ENCODE measurements at places on chromosomes 16 and 17.
A peak's percentile ranks its signal among the peaks of the same experiment; 100 is the strongest.

GRCh38 chr17:46802800-46803199 is 15.7 kb downstream of the WNT3 start:
- no peak for DNase-seq

- DNase-seq, result no peak
Measured at GRCh38 chr17:42354956-42355843, 33.0 kb downstream of the STAT3 start.

GRCh38 chr16:81836279-81837054 is 57.4 kb downstream of the PLCG2 start:
- DNase-seq, result no peak

DNA sequence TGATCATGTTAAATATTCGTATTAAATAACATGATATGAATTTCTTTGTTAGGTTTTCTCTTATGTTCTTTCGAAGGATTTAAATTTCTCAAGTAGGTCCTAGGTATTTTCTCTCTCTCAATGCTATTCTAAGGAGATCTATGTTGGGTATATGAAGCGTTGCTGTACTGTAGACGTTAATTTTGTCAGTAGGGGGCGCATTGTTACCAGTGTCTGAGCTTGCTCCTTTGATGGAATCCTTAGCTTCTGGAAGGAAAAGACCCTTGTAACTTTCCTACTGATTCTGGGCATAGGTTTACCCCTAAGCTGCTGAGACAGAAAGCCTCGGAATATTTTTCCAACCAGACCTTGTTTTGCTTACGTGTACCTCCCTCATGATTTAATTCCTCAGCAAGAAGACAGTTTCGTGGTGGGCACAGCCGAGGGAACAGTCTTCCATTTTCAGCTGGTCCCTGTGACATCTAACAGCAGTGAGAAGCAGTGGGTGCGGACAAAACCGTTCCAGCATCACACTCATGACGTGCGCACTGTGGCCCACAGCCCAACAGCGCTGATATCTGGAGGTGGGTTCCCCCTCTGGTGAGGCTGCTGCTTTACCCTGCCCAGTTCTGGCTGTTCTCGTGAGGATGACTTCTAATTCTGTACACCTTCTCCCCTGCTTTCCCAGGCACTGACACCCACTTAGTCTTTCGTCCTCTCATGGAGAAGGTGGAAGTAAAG is 17.9 kb downstream of the UTP4 start:
- peak; percentile 51 for DNase-seq

GRCh38 chr16:82867485-82867884 is 240.7 kb downstream of the CDH13 start:
- DNase-seq, result no peak

- no peak for DNase-seq
Measured at GRCh38 chr17:78990349-78991016, 10.8 kb upstream of the LGALS3BP start.

GRCh38 chr16:56860226-56861020 is 4.6 kb upstream of the SLC12A3 start:
- DNase-seq, result no peak

DNA sequence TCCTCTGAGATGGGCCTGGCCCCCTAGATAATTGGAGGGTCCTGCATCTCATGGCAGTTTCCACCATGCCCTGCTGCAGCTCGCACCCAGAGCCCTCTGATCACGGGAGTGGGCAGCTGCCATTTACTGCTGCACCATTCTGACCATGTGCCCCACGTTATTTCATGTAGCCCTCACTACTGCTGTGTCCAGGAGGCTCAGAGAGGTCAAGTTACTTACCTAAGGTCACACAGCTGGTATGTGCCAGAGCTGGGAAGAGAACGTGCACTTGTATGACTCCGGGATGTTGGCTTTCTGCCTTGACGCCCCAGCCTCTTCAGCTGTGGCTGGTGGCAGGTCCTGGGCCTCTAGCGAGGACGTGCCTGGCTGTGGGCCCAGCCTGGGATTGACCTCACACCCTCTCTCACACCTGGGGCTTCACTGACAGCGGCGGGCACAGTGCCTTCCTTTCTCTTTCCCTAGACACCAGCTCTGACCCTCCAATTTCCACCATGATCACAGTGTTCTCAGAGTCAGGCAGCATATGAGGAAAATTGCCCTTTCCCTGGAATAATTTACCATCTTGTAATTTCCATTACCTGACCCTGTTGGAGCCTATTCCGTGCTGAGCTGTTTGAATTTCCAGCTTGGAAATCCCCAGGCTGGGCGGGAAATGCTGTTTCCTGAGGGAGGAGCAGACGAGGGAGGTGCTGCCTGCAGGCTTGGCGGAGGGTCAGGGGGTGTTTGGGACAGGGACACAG is 18.5 kb upstream of the DOC2B start:
- DNase-seq, result no peak

- no peak for DNase-seq
Measured at GRCh38 chr17:82678265-82678891, 20.1 kb downstream of the RAB40B start.

DNA sequence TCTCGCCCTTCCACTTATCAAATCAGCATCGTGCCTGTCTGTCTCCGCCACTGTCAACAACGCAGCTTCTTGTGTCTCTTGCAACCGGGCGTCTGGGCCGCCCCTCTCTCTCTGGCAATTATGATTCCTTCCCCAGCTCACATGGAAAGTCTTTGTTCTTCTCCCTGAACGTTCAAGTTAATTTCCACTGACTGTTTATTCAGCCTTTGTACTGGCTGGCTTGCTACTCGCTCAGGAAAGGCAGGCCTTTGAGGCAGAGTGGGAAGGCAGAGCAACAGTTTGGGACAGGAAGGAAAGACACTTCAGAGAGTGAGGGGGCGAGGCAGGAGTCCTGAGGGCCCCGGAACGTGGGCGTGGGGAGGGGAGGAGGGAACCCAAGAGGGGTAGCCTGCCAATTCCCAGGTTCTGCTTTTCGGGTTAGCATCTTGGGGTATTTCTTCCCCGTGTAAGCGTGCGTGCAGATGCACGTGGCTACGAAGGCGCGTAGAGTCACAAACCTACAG is 50.8 kb downstream of the AKAP1 start:
- DNase-seq, result no peak

DNA sequence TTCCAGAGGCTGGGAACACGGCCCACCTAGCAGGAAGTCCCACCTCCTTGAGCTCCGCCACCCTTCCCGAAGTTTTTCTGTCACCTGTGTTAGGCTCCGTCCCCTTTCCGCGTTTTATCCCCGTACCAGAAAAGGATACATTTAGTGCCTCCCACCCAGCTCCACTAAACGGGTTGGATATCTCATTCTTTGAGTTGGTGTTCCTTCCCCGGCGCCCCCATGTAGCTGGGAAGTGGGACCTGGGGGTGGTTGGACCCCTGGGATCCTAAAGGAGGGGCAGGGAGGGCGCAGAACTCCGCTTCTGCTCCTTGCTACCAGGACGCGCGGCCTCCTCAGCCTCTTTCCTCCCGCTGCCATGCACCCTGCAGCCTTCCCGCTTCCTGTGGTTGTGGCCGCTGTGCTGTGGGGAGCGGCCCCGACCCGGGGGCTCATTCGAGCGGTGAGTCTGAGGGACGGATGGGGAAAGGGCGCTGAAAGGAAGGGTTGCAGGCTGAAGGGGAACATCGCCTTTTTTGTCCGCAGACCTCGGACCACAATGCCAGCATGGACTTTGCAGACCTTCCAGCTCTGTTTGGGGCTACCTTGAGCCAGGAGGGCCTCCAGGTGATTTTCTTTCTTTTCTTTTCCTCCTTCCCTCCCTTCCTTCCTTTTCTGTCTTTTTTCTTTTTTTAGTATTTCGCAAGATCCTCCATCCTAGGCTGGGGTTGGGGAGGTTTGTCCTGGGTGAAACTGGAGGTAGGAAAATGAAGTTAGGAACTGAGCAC is 669 bp downstream of the RNF167 start:
- no peak for DNase-seq

DNA sequence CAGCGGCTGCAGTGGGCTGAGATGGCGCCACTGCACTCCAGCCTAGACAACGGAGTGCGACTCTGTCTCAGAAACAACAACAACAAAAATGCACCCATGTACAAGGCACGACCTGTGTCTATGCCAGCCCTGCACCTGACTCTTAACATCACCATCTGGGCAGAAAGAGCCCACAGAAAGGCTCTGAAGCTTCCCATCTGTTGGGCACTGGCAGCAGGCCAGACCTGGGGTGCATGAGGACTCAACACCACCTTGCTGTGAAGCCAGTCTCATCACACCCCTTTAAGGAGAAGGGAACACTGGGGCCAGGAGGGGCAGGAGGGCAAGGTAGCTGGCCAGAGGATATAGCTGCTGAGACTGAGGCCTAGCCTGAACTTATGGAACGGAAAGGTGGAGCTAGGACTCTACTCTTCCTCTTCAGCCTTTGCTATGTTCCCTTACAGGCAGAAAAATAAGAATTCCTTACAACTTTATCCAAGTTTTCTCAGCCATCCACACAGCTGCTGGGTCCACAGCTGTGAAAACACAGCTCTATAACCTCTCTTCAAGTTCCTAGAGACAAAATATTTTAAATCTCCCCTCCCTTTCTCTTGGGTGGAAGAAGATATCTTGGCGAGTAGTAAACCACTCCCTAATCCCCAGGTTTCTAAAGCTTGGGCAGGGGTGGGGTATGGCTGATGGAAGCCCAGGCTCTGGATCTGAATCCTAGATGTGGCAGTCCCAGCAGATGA is 2.8 kb downstream of the ELOB start:
- no peak for DNase-seq

DNA sequence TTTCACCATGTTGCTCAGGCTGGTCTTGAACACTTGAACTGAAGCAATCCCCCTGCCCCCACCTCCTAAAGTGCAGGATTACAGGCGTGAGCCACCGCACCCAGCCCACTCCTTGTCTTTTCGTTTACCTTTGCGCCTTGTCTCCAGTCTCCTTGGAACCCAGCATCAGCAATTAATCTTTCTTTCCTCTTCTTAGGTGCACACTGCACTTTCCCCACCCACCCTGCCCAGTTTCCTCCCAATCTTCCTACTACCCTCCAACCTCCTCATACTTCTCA is 1.5 kb upstream of the CLDN7 start:
- no peak for DNase-seq

DNA sequence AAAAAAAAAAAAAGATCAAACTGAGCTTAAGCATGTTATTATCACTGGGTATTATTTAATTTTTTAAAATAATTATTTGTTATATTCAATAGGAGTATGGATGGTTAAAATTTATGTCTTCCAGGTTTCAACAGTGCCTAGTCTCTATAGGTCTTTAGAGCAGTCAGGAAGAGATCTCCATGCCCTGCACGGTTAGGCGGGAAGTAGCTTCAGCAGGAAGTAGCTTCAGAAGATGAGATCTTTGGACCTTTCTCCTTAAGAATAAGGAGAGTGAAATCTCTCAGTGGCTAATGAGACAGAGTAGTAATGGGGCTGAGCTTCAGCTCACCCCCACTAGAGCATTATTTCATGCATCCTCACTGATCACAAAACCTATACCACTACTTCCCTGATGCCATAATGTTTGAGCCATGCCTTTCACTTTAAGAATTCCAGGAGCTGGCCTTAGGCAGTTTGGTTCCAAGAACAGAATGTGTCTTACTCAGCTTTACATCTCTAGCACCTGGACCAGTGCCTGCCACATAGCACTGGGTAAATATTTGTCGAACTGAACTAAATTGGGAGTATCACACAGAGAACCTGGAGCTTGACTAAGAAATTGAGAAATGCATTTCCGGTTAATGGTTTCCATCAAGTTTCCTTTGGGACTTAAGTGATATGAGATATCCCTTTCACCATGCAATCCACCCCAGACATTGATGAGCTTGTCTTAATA is 43.5 kb downstream of the SCPEP1 start:
- no peak for DNase-seq

GRCh38 chr16:3965306-3965705 is 84.8 kb upstream of the CREBBP start:
- DNase-seq, result no peak

DNA sequence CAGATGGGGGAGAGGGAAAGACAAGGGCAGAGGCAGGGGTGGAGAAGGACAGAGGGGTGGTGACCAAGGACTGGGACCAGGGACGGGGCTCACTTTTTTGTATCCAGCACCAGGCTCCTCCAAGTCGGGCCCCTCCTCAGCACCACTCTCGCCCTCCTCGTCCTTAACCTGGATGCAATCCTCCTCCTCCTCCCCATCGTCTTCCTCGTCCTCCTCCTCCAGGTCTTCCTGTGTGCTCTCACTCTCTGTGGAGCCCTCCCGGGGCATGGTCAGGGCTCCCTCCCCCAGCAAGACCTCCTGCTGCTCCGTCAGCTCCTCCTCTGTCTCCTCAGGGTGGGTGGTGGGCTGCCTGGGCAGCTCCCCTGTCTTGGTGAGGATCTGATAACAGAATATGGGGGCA is 16.8 kb downstream of the G6PC3 start:
- DNase-seq, result no peak

GRCh38 chr17:64403881-64404460 is 13.3 kb upstream of the PECAM1 start:
- no peak for DNase-seq

GRCh38 chr16:86827521-86827920 is 249.2 kb downstream of the FOXL1 start:
- DNase-seq, result no peak

- peak; percentile 95 for DNase-seq
Measured at GRCh38 chr16:89393738-89394406, 96.5 kb downstream of the ANKRD11 start.

All from left lobe of liver (tissue), 2 donors.